Skeletal muscle cell (primary cell): ENCODE measurements at places on chromosomes 7 and 10.

- no peak for DNase-seq
Observed at GRCh38 chr10:90470966-90471365, 386.9 kb downstream of the HTR7 start.

DNA sequence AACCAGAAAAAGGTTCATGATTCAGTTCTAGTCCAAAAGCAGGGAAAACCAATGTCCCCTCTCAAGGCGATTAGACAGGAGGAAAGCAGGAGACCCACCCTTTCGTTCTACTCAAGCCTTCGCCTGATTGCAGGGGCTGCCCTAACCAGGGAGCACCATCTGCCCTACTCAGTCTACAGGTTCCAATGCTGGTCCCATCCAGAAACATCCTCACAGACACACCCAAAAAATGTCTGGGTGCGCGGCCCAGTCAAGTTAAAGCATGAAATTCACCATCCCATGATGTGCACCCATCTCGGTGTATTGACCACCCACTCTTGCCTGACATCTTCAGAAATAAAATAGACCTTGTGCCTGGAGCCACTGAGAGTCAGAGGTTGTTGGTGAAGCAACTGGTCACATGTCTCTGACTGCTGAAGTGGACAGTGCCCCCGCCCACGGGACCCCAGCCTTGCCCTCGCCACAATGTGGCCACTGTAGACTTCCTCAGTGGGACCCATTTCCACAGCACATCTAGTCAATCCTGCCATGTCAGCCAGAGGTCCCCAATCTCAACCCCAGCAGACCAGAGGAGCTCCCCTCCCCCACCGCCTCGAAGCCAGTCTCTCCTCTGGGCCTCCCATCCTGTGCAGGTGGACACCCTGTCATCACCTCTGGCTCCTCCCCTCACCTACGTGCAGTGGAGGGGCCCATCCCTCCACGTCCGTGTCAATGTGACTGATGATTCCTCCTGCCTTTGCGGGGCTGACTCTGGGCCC is 116.3 kb upstream of the PPP2R2D start:
- no peak for DNase-seq

DNA sequence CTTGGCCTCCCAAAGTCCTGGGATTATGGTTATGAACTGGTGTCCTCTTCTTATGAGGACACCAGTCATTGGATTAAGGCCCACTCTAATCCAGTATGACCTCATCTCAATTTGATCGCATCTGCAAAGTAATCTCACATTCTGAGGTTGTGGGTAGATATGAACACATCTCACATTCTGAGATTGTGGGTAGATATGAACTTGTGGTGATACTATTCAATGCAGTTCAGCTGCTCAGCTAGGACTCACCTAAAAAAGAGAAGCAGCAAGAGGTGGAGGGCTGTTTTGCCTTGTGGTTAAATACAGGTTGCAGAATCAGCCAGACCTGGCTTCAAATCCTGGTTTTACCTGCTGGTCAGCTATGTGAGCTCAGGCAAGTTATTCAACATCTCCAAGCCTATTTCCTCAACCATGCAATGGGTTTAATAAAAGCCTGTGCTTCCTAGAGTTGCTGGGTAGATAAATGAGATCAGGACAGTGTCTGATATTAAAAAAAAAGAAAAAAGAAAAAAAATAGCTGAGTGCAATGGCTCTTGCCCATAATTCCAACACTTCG is 8.5 kb upstream of the BAG3 start:
- no peak for DNase-seq

DNA sequence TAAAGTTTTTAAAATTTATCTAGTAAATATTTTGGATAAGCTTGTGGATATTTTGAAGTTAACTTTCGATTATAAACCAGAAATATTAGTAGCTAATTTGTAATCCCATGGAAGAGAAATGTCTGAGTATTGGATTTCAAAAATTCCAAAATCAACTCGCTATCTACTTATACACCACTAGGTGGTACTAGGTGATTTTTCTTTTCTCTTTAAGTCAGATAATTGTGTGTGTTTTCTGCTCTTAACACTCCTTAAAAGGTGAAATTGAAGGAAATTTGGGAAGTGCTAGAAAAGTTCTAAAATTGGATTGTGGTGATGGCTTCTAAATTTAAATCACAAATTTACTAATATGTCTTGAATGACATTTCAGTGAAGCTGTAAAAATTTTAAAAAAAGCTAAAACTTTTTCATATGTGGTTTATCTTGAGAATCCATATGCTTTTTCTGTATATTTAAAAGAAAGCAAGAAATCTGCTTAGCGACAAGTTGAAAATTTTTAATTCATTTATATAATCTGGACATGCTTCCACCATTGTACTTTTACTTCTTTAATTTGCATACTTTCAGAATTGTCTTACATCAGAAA is 90.2 kb downstream of the IPMK start:
- no peak for DNase-seq

DNA sequence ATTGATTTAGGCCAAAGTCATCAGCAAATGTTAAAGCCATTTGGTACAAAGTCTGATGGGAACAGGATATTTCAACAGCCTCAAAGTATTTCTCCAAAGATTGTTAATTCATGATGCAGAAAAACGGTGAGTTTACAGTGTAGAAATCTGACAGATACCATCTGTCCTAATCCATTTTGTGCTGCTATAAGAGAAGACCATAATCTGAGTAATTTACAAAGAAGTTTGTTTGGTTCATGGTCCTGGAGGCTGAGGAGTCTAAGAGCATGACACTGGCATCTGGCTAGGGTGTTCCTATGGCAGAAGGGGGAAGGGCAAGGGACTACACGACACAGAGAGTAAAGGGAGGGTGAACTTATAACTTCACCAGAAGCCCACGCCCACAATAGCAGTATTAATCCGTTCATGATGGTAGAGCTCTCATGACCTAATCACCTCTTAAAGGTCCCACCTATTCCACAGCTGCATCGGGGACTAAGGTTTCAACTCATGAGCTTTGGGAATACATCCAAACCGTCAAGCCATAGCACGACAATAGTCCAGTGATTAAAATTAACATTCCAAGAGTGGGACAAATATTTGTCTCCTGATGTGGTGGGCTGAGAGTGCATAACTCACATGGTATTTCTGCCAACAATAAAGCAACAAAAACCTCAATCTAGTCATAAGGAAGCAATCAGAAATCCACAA is 298.6 kb upstream of the AKR1E2 start:
- peak; percentile 55 for DNase-seq

DNA sequence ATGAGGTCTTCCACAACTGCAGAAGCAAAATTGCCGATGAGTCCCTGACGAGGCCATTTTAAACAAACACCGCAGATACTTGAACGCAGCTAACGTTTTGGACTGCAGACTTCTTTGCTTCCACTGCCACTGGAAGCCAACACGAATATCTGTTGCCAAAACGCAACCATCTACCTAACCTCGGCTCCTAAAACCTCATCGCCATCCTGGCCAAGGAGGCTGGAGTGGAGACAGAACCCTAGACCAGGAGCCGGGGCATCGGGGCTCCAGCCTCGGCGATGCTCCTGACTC is 493 bp downstream of the WDR91 start:
- no peak for DNase-seq

GRCh38 chr7:126804604-126805003 is 448.1 kb downstream of the GRM8 start:
- no peak for DNase-seq

DNA sequence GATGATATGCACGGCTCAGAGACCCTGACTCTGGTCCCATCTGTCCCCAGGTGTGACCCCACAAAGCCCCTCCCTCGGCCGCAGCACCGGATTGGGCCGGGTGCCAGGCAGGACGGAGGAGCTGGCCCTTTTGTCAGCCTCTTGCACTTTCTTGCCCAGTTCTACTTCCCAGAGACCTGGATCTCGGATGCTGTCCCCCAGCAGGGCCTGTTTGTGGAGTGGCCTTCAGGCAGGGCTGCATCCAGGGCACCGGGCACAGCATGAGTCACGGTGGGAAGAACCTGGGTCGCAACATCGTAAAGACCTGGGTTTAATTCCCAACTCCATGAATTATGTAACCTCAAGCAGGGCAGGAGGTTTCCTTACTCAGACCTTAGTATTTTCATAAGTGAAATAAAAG is 158.4 kb upstream of the SH2B2 start:
- no peak for DNase-seq

GRCh38 chr7:594920-595620 is 75.4 kb upstream of the PDGFA start:
- no peak for DNase-seq

DNA sequence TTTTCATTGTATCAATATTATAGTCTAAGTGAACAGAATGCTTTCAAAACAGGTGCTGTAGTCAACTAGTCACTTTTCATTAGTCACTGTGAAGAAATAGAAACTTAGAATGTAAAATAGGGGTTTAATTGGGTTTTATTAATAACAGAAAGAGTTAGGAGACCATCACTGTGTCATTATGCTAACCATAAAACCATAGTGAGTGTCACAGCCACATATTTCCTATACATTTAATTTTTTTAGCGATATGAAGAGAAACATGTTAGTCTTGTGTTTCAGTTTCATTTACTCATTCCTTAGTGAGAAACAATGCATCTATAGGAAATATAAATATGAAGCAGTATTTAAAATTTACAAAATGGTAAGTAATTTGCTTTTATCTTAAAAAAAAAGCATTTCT is 22.2 kb downstream of the SPAG6 start:
- no peak for DNase-seq

GRCh38 chr7:127392182-127392565 is 334 bp downstream of the ZNF800 start:
- no peak for DNase-seq

- DNase-seq = no peak
Observed at GRCh38 chr7:94272821-94273583, 121.7 kb upstream of the COL1A2 start.

DNA sequence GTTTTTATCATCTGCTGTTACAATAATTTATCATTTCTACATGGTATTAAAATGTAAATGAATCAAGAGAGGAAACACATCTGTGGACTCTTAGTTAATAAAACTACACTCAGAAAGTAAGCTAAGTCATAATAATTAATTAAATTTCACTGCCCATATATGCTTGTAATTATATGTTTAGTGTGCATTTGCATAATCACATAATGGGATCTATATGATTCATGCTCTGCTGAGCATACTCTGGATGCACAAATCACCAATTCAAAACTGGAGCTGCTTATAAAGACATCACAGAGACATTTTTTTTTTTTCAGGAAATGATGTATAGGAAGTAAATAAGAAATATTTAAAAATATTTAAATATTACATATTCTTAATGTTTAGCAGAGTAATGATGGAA is 151.6 kb upstream of the STEAP4 start:
- no peak for DNase-seq

DNA sequence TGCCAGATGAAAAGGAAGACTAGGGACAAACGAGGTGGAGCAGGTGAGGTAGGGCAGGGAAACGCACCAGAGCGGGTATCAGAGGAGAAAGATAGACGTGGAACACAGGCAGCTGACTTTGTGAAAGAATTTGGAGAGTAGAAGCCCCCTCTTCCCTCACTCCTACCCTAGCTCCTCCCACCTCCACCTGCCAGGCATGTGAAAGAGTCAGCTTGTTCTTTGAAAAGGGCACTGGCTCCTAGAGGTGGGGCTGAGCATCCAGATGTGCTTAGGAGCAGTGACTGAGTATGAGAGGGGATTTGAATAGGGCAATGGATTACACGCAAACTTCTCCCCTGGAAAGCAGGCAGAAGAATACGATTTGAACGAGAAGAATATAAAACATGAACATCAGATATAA is 174.2 kb upstream of the INHBA start:
- DNase-seq = no peak

DNA sequence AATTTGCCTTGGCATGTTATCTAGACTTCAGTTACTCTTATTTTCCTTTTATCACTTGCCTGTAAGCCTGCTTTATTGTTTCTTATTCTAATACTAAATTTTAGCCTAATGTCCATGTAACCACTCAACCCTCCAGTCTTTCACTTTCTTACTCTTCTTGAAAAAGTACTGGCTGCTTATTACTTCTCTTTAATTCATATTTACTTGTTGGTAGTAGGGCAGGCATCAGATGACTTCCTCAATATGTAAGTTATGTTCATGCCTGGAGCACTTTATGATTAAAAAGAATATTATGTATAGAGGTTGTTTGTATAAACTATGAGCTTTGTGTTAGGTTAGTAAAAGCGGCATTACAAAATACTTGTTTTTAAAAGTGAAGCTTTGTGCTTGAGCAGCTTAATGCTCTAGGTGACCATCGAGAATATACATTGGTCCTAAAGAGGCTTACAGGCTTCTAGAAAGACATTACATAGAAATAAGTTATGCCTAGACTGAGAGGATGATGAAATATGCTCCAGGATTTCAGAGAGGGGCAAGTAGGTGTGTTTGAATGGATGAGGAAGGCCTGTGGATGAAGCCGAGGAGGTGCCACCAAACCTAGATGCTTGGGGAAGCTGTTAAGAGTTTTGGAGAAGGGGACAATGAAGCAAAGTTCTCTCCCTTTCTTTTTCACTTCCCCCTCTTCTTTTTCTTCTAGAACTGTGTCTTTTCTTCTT is 207.1 kb upstream of the HDAC9 start:
- no peak for DNase-seq

DNA sequence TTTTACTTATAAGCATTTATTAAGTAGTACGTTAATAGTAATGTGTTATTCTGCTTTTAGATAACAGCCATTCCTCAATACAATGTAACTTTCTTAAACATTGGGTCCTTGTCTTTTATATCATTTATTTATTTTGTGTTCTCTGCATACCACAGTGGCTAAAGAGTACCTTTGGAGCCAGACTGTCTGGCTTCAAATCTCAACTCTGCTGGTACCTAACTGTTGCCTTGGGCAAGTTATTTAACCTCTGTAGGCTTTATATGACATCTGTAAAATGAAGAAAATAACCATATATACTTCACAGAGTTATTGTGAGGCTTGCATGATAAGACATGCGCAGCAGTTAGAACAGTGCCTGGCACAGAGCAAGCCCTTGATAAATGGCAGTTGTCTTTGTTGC is 397.6 kb downstream of the MDFIC start:
- no peak for DNase-seq

DNA sequence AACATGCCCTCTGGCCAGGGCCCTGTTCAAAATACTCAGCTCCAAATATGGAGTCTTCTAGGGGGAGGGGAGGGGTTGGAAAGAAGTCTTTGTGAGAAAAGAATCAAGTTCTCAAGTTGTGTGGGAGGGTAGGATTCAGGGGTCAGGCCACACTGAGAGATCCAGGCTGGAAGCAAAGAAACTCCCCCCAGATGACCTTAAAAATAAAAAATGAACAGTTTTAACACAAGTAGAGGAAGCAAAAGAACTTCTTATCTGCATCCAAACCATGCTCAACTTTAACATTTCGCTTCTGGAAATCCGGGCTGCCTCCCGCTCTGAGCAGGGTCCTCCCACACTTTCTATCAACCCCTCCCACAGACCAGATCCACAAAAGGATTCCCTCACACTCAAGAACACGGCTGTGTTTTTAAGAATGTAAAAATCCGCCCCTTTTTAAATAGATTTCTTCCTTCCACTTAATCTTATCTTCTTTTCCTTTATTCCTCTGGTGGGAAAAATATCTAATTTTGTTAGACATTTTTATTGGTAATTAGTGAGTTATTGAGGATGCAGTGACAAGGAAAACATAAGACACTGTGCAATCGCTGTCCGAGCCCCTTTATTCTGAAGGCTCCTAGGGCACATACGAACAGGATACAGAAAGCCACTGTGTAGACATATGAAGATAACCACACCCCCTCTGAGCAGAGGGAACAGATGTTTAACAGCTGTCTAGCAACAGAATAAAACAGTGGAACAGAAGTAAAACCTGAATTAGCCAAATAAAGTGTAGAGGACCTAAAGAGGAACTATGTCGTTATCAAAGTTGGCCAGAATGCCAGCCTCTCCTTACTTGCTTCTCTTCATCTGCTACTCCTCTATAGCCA is 43.8 kb downstream of the CYTH3 start:
- no peak for DNase-seq

GRCh38 chr7:45026984-45027773 is 27.2 kb downstream of the CCM2 start:
- DNase-seq = no peak
